ENCODE measurements at places on chromosomes 1 and 21.

GRCh38 chr1:56550138-56550858 is 29.1 kb downstream of the PLPP3 start:
- no peak for DNase-seq

DNA sequence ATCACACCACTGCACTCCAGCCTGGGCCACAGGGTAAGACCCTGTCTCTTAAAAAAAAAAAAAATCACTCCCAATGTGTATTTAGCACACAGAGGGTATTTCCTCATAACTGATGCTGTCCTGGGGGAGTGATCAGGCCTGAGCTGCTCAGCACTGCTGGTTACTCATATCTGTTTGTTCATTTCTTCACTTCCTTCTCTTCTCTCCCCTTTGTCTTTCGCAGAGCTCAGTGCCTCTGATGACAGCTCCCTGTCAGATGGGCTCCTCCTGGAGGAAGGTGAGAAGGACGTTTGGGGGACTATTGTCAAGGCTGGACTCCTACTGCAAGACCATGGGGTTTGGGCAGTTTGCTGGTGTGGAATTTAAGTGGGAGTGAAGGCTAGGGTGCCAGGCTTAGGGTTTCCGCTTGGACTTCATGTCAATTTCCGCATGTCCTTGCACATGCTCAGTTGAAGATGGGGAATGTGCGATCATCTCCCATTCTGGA is 13.0 kb downstream of the INAVA start:
- no peak for DNase-seq

GRCh38 chr1:24362982-24363614 is 43.9 kb downstream of the GRHL3 start:
- DNase-seq = no peak

DNA sequence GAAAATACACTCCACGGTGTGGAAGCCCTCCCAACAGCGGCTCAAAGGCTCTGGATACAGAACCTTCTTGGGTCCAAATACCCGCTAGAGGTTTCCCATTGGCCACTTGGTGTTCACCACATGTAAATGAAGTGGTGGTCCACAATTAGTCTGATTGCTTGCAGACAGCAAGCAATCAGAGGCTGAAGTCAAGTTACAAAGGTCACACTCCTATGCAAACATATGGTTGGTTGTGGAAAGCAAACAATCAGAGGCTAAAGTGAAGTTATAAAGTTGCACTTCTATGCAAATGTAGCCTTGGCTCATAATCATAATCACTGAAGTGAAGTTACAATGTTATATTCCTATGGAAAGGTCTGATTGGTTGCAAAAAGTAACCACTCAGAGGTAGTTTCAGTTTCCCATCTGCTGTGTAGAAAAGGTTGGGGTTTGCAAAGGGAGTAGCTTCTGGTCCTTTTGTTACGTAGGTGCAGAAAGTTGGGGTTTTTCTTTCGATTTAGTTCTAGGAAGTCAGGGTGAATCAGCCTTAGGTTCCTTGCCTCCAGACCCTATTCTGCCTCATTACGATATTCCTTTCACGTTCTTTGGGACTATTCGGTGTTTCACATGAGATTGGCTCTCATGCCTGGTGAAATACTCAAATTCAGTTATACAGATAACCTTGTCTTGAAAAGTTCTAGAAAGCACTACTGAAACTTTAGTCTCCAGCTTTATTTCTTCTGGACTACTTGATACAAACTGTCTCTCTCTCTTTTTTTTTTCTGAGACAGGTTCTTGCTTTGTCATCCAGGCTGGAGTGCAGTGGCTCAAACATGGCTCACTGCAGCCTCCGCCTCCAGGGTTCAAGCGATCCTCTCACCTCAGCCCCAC is 36.7 kb upstream of the MTF2 start:
- no peak for DNase-seq

- no peak for DNase-seq
These were observed 104.9 kb downstream of the EVI5 start for GRCh38 chr1:92679980-92680379.

DNA sequence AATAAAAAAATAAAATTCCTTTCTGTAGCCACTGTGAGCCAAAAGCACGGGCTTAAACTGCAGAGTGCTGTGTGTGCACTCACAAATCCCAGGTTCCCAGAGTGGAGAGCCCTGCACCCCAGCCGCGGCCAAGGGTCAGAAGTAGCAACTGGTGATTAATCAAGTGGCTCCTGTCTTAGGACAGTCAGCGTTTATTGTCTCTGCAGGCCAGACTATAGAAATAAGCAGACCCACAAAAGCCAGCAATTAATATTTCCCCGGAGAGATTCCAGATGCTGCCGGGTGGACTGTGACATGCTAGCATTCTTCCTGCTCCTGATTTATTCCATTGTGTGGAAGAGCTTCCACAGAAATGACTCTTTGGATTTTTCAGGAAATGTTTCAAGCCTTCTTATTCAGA is 412.2 kb downstream of the KIF26B start:
- no peak for DNase-seq

DNA sequence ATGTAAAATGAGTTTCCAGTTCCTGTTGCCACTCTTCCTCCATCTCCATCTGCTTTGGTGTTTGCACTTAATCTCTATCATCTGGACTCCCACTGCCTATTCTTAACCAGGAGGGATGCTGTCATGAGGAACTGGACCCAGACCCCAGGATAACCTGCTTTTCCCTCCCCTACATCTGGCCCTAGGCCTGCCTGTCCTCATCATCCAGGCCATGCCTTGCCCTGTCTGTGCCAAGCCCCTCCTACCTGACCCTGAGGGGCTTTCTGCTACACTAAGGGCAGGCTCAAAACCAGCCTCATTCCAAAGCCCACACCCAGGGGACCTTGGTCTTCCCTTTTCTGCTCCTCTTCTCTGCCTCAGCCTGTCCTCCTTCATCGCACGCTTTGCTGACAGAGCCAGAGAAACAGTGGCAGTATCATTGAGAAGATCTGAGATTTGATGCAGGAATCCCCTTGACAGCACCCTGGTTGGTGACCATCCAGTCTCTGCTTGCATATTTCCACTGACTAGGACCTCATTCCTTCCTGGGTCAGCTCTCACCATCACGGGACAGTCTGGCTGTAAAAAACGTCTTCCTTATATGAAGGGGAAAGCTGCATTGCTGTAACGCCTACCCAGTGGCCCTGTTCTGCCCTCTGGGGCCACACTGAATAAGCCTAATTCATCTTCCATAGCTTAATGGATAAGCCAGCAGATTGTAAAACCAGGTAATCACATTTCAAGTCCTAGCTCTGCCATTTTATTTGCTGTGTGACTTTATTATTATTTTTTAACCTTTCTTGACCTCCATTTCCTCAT is 38.8 kb downstream of the PLXNA2 start:
- DNase-seq = no peak

DNA sequence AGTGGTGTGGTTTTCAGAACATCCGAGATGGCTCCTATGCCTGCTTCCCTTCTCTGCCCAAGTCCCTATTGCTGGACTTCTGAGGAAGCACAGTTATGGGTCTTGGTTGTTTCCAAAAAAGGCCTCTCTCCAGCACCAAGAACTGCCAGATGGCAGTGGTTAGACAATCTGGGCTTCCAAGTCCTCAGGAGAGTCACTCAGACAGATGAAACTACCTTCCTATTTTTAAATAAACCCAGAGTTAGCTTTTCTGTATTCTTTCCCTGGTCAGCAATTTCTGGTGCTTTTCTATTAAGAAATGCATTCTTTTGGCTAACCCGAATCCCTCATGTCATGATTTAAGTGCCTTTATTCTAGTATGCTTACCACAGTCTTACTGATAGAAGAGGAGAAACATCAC is 245.9 kb downstream of the PRDM2 start:
- no peak for DNase-seq

- DNase-seq = no peak
These were observed 574.1 kb downstream of the LMO4 start for GRCh38 chr1:87902830-87903229.

DNA sequence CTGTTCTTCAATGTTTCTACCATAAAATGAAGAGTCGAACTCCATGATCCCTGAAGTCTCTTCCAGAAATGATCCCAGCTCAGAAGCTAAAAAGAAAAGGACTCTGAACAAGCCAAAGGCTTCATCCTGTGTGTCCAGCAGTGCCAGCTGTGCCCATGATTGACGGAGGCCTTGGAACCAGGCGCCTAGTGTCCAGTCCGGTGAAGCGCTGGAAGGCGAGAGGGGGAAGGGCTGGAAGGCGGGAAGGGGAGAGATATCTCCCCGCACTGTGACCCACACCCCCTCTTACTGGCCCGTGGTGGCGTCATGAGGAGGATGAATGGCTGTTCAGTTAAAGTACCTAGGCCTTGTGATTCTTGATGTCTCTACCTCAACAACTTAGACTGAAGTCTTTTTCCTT is 10.4 kb upstream of the PLEKHA6 start:
- DNase-seq = no peak

DNA sequence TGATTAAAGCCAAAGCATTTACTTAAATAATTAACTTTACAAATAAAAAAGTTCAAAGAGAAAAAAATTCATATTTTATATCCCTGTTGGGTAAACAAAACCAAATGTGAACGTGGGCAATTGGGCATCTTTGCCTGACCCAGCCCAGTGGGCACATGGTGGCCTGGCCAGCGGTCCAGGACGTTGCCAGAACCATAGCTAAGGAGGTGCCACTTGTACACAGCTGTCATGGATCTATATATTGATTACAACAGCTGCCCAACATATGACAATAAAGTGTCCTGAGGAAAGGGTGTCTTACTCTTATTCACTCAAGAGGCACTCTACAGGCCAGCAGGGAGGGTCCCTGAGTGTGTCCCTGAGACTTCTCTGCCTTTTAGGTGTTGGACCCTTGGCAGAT is 78.5 kb downstream of the BCAR3 start:
- DNase-seq = no peak

GRCh38 chr21:45828580-45829570 is 152.7 kb upstream of the COL6A1 start:
- DNase-seq = no peak

GRCh38 chr1:91585982-91586381 is 85.3 kb downstream of the CDC7 start:
- no peak for DNase-seq

GRCh38 chr21:45598109-45598508 is 45.4 kb upstream of the PCBP3 start:
- no peak for DNase-seq

DNA sequence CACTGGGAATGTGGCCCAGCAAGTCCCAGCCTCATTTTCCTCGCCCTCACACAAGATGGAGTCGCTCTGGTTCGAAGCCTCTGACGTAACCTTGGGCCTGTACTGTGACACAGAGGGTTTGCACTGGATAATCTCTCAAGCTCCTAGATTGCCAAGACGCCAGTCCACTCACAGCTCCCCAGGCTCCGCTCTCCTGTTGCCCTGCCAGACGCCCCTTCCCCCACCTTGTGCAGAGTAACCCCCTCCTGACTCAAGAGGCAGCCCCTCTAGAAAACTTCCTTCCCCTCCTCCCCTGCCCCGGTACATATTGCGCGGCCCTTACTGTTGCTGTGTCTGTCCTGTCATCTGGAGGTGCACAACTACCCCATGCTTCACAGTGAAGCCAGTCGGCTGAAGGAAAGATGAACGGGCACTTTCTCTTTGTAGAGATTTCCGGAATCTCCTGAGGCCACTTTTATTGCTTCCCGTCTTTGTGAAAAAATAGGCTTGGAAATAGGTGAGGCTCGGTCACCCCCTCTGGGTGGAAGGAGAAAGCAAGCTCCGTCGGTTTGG is 981 bp upstream of the KIAA1614 start:
- DNase-seq = no peak

- no peak for DNase-seq
These were observed 9.4 kb upstream of the CTBS start for GRCh38 chr1:84583648-84584047.

DNA sequence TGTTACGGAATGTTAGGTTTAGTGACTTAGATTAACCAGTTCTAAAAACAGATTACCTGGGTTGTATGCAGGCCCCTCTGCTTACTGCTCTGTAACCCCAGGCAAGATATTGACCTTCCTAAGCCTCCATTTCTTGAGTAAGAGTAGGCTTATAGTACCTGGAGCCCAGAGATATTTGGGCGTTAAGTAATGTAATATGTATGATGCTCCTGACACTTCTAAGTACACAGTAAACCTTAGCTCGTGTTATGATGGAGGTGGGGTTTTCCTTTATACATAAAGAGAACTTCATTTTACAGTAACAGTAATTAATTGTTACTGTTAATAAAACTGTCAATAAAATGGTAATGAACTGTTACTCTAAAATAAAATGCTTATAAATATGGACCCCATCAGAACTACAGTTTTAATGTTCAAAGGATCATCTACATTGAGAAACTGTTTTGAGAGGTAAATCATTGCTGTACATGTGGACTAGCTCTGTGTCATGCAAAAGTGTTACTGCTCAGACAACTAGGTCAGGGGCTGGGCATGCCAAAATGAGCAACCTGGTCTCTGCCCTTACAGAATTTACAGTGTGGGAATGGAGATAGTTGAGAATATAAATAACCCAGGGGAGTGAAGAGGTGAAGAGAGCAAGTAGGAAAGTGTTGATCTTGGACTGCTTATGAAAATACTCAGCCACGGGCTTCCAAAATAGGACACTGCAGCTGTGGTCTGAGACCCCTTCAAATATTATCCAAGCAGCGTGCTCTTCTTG is 26.6 kb downstream of the LRRC8C start:
- no peak for DNase-seq

- no peak for DNase-seq
These were observed 13.9 kb upstream of the XPR1 start for GRCh38 chr1:180617774-180618395.

DNA sequence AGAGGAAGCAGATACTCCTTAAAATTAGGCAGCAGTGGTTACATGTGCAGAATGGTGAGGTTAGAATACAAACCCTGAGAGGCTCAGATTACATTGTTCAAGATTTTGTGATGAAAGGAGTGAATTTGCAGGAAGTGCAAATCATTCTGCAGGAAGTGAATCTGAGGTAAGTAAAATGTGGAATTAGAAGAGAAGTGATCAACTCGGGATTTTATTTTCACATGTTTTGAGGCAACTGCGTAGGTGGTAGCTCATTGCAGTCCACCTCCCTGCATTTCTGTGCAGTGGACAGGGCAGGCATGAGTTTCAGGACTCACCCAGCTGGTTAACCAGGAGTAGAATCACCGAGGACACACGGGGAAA is 2.1 kb upstream of the PLA2G2C start:
- DNase-seq = no peak

GRCh38 chr1:203629507-203630082 is 3.0 kb downstream of the ATP2B4 start:
- no peak for DNase-seq

- no peak for DNase-seq
These were observed 143.5 kb downstream of the GRIK3 start for GRCh38 chr1:36890776-36891175.

GRCh38 chr1:232622378-232622777 is 7.6 kb downstream of the SIPA1L2 start:
- DNase-seq = no peak

DNA sequence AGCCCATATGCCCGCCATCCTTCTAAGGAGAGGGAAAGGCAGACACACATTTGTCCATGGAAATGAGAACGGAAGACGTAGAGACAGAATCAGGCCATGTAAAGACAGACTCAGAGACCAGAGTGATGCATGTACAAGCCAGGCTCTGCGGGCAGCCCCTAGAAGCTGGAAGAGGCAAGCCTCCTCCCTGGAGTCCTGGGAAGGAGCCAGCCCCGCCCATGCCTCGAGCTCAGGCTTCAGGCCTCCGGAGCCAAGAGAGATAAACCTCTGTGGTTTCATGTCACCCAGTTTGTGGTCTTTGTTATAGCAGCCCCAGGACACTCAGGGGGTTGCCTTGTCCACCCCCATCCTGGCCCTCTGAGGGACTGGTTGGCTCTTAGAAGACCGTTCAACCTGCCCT is 11.6 kb downstream of the PDE9A start:
- no peak for DNase-seq

- no peak for DNase-seq
These were observed 40.6 kb upstream of the SLC2A1 start for GRCh38 chr1:42999308-42999707.

- DNase-seq = no peak
These were observed 58.6 kb upstream of the GJB5 start for GRCh38 chr1:34696230-34696629.

- no peak for DNase-seq
These were observed 166.4 kb upstream of the AJAP1 start for GRCh38 chr1:4488018-4488417.
